ENCODE measurements at places on chromosomes 2 and 18. TPM values are rescaled to one million over a fixed set of nuclear protein-coding genes. Genes with fewer than 3 reads are reported as not detected.

Gene AKAIN1
- not detected for total RNA-seq

DNA sequence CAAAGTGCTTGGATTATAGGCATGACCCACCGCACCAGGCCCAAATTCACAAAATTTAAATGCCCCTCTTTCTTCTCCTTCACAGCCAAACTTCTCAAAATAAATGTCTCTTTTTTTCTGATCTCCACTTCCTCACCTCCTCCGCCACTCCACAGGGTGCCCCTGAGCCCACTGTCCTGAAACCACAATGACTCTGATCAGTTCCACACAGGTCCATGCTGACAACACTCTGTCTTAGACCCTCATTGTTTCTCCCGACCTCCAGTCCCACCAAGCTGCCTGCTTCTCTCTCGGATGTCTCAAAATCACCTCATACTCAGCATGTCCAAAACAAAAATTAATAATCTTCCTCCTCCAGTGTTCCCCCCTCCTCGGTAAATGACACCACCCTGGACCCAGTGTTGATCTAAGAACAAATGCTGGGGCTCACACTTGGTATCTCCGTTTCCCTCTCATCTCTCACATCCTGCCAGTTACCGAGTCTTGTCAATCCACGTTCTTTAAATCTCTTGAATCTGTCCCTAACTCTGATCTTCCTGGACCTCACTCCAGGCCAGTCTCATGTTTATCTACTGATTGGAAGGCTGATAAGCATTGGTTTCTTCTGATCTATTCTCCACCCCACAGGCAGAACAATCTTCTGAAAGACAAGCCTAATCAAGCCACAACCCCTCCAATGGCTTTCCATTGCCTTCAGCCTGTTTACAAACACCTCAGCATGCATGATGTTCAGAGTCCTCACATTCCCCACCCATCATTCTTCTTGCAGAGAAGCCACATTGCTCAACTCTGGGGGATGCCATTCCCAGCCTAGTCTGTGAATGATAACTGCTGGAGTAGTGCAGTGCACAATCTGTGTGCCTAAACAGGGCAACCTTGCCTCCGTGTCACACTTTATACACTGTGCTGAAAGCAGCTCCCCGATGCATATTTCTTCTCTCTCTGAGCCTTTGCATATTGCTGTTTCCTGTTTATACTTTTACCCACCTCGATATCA, 12.4 kb upstream of the ANKRD44 start:
- no peak for DNase-seq

GRCh38 chr2:8475349-8476031, 206.4 kb upstream of the ID2 start:
- DNase-seq, result no peak

- no peak for DNase-seq
These were observed 120.5 kb upstream of the SPATS2L start for GRCh38 chr2:200186002-200186401.

Gene CTIF
- total RNA-seq, result 9.8 TPM

DNA sequence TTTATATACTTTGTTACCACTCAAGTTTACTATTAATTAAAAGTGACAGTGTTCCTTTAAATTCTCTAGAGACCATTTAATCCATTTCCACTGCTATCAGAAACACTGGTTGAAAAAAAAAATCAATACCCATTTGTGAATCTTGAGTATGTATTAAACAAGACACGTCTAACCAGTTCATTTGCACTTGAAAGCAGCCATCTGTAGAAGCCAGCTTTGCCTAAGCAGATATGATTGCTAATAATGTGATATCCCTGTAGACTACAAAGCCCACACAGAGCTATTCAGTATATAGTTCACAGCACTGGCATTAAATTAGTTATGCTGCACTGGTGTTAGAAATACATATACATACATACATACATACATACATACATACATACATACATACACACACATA, 111.8 kb upstream of the SP3 start:
- DNase-seq, result no peak

- DNase-seq, result no peak
These were observed 496.0 kb upstream of the MAP2 start for GRCh38 chr2:208927867-208928266.

- peak; percentile 81 for DNase-seq
These were observed 9.0 kb upstream of the DSEL start for GRCh38 chr18:67525328-67526099.

GRCh38 chr18:59180150-59180845, 39.7 kb upstream of the GRP start:
- DNase-seq, result peak; percentile 23

GRCh38 chr2:85334928-85335327, 7.1 kb upstream of the TGOLN2 start:
- no peak for DNase-seq

- no peak for DNase-seq
These were observed 29.3 kb downstream of the SOS1 start for GRCh38 chr2:39091543-39091942.

Gene ABCB11
- not detected for total RNA-seq

DNA sequence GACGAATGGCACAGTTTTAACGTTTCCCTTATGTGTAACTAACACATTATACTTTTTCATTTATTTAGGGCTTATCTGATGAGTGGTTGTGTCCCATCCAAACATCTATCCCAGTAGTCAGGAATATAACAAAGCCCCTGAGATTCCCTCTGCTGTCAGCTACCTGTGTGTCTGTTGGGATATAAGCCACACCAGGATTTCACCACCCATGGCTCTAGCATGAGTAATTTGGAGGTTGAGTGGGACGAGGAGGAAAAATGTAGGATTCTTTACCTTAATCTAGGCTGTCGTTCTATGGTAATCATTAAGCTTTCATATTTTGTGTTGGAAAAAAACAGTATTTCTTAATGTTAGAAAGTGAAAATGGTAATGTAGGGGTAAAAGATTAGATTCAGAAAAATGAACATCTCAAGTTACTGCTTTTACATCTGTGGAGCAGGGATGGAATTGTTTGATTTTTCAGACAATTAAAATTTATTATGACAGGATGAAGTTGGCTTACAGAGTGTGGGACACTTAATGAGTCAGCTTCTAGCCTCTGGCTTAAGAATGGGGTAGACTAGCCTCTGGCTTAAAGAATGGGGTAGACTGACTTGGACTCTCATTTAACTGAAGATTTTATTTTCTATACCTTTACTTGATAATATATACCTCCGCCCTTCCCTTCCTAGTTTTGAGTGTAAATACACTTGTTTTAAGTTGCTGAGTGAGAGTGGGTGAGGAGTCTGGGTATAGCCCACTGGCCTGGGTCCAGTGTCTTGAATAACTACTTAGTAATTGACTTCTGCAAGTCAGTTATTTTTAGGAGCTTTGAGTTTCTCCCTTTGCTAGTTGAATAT, 88.5 kb upstream of the RANBP2 start:
- peak; percentile 44 for DNase-seq

Gene CNTNAP5
- not detected for total RNA-seq

DNA sequence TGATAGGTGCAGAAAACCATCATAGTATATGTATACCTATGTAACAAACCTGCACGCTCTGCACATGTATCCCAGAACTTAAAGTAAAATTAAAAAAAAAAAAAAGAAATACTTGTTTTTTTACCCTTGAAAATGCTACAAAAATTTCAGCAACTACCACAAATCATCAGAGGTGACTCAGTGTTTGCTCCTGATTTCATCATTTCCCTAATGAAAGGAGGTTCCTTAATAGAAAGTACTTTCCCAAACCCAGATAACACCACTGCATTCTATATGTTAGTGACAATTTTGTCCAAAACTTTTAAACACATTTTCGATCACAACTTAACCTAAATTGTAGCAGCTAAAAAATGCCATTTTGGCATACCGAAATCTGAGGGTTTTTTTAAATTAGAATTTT, 163.3 kb downstream of the SLC39A10 start:
- peak; percentile 14 for DNase-seq

DNA sequence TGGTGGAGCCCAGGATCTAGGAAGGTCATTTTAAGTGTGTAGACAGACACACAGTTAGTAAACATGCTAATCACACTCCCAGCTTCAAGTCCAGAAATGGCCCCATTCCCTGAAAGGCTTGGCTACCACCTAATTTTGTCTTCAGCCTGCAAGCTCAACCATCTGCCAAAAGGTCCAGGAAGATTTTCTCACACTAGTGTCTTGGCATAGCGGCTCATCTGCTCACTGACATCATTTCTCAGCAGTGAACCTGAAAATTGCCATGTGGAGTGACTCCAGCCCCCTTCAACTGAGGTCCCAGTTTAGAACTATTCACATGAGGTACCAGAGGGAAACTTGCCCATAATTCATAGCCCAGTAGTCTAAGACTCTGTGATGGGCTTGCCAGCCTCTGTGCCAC, 748.9 kb downstream of the LRP1B start:
- no peak for DNase-seq

- DNase-seq, result peak; percentile 74
These were observed 4.6 kb downstream of the TGIF1 start for GRCh38 chr18:3454365-3455089.

Gene GBX2
- 6.2 TPM for total RNA-seq
